ENCODE measurements at places on chromosomes 7 and 10.

DNA sequence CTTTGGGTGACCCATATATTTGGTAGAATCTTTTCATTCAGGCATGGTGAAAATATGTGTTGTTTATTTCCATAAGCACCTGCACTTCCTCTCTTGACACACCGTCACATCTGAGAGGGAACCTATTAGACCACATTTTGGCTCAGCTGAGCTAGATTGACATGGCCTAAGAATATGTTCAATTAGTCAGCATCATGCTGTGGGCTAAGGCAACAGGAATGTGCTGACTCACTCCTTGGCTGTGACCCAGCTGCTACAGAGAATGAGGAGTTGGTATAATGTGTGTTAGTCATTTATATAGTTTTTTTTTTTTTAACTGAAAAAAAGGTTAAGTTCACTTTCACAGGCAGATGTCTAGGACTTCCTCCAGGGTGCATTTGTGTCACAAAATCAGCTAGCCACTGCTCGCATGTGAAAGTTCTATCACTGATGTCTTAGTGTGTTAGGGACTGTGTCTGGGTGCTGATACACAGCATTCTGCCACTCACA, 180.6 kb downstream of the SEMA3E start:
- no peak overlapping the region for H3K4me3 ChIP-seq
- peak; percentile 78 for DNase-seq

GRCh38 chr7:156043416-156044178, 231.3 kb upstream of the SHH start:
- H3K27ac ChIP-seq: no peak overlapping the region
- H3K4me3 ChIP-seq: no peak overlapping the region
- H3K4me1 ChIP-seq: no peaks in the 10 kb centered on the region

- H3K4me1 ChIP-seq: peaks cover 4% of the 10 kb centered on the region
- no peaks in the 10 kb centered on the region for H3K36me3 ChIP-seq
- H3K4me3 ChIP-seq: no peak overlapping the region
- H3K27ac ChIP-seq: no peak overlapping the region
- DNase-seq: no peak
Observed at GRCh38 chr10:69224862-69225657, 4.9 kb downstream of the HKDC1 start.

GRCh38 chr10:77555591-77556212, 81.9 kb downstream of the KCNMA1 start:
- DNase-seq: no peak
- H3K4me1 ChIP-seq: no peaks in the 10 kb centered on the region
- H3K4me3 ChIP-seq: no peak overlapping the region
- H3K27me3 ChIP-seq: no peaks in the 10 kb centered on the region
- no peaks in the 10 kb centered on the region for H3K36me3 ChIP-seq

DNA sequence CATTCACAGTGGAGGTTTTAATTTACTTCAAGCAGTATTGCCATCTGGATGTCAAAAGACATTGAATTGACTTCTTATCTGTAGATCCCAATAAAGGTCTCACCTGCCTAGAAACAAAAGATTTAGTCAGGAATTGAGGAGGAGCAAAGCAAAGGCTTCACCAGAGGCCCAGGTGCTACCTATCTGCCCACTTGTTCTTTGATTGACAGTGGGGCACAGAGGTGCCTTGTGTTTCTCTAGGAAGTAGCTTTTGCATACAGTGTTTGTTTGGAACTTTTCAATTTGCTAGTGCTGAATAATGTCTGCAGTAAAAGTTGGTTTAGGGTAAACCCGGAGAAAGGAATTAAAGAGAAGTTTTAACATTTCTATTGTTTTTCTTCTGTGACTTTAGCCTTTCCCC, 40.4 kb downstream of the AUTS2 start:
- no peaks in the 10 kb centered on the region for H3K27me3 ChIP-seq
- no peak overlapping the region for H3K27ac ChIP-seq
- no peaks in the 10 kb centered on the region for H3K4me1 ChIP-seq
- no peak overlapping the region for H3K4me3 ChIP-seq
- no peak for DNase-seq

- DNase-seq: no peak
- H3K27me3 ChIP-seq: no peaks in the 10 kb centered on the region
- H3K4me3 ChIP-seq: no peak overlapping the region
- H3K36me3 ChIP-seq: peaks cover 5% of the 10 kb centered on the region
- H3K27ac ChIP-seq: no peak overlapping the region
Observed at GRCh38 chr7:71171476-71171875, 39.5 kb downstream of the GALNT17 start.

GRCh38 chr10:1242975-1243374, 186.8 kb downstream of the WDR37 start:
- no peak for DNase-seq
- H3K27ac ChIP-seq: no peak overlapping the region
- no peaks in the 10 kb centered on the region for H3K27me3 ChIP-seq
- no peaks in the 10 kb centered on the region for H3K36me3 ChIP-seq
- no peak overlapping the region for H3K4me3 ChIP-seq
- no peaks in the 10 kb centered on the region for H3K4me1 ChIP-seq

All from H9 (cell line).